ENCODE measurements at places on chromosomes 13 and 19.

GRCh38 chr13:38954291-38954690, 36.3 kb downstream of the STOML3 start:
- DNase-seq: no peak

DNA sequence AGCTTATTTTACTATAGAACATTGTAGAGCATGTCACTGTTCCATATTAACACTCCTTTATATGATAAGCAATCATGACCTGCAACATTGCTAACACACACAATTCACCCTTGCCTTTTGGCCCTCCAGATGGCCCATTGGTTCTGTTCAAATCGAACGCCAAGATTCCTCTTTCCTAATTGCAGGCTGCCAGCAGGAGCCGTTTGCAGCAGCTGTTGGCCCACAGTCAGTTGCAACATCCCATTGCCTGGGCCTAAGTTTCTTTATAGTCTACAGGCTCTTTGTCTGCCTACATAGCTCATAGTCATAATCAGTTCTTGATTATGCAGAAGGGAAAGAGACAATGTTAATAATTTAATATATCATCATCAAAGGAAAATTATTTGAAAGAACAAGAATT, 37.6 kb downstream of the KCTD12 start:
- no peak for DNase-seq

- peak; percentile 1 for DNase-seq
Measured at GRCh38 chr13:85659493-85659892, 139.7 kb downstream of the SLITRK6 start.

DNA sequence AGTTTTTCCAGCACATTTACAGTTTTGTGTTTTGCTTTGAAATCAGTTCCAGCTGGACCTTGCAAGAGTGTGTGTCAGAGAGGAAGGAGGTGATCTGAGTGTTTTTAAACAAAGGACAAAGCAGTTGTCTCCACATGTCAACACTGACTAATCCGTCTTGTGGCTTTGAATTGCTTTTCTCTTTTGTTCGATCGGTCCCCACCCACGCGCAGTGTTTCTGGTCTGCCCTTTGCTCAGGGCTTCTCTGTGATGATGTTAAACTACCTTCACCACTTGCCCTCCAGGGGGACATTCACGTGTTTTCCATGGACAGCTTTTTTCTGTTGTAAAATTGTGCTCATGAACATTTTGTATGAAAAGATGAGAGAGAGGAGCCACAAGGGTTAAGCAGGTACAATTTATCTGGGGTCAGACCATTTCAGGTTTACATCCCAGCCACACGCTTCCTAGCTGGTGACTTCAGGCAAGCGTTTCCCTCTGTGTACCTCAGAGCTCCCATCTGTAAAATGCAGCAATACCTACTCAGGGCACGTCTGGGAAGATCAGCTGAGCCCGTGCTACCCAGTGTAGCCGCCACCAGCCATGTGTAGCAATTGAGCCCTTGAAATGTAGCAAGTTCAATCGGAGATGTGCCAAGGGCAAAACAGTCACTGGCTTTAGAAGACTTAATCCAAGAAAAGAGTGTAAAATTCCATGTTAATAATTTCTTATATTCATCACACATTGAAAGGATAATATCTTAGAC, 13.5 kb upstream of the PLA2G4C start:
- DNase-seq: peak; percentile 78

- no peak for DNase-seq
Measured at GRCh38 chr13:83810136-83810535, 72.1 kb downstream of the SLITRK1 start.

GRCh38 chr19:3276341-3276799, 51.9 kb downstream of the CELF5 start:
- DNase-seq: no peak

GRCh38 chr19:13430790-13431582, 75.3 kb downstream of the CACNA1A start:
- DNase-seq: peak; percentile 28

DNA sequence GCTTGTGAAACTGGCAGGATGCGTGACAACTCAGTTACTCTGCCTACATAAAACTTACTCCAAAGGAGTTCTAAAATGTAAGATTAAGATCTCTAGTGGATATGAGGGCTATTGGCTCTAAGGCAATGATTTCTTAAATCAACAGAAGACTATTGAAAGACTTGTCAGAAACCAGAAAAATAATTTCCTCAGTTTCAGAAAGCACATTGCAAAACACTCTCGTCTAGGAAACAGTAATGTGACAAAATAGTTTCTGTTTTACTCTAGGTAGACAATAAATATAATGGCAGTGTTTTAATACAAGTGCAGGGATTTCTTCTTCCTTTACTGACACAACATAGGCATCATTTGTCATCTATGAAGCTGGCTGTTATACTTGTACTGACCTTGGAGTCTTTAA, 230.1 kb downstream of the KCTD12 start:
- no peak for DNase-seq

GRCh38 chr13:61146158-61146557, 269.5 kb downstream of the PCDH20 start:
- no peak for DNase-seq

Measured in astrocyte of the cerebellum (primary cell).